ENCODE measurements at places on chromosomes 7 and 10. TPM values are rescaled to one million over a fixed set of nuclear protein-coding genes. Genes with fewer than 3 reads are reported as not detected.

Gene LRRC4
- 0.12 TPM for total RNA-seq

Gene GIMAP1
- not detected for total RNA-seq

Gene STEAP1
- 50.0 TPM for total RNA-seq

Gene INSIG1
- total RNA-seq: 375 TPM

Gene GNGT1
- total RNA-seq: not detected

Gene OR2A42
- total RNA-seq: under 0.01 TPM

Gene CCDC136
- 3.8 TPM for total RNA-seq

Gene MOGAT3
- total RNA-seq: not detected

Gene JCAD
- total RNA-seq: 40.7 TPM

Gene ZNF365
- total RNA-seq: 4.0 TPM

Gene NEUROD6
- not detected for total RNA-seq

Gene SVIL
- 47.0 TPM for total RNA-seq

Gene SPDYE2B
- total RNA-seq: not detected

Gene SLC16A12
- not detected for total RNA-seq

Gene NPY
- not detected for total RNA-seq

Gene DUSP5
- total RNA-seq: 10.5 TPM

Gene CSGALNACT2
- total RNA-seq: 26.8 TPM

Gene PTPN20
- total RNA-seq: 3.8 TPM

Gene CHAT
- not detected for total RNA-seq

Gene ABCC2
- total RNA-seq: 1.3 TPM

Gene CYP26C1
- 0.16 TPM for total RNA-seq

Gene CC2D2B
- 0.32 TPM for total RNA-seq

Gene LZTS2
- 130 TPM for total RNA-seq

Gene ATRNL1
- 0.65 TPM for total RNA-seq

Gene UNCX
- total RNA-seq: 0.12 TPM

Gene MUC12
- under 0.01 TPM for total RNA-seq

Gene NME8
- not detected for total RNA-seq

Gene LRRD1
- total RNA-seq: not detected
